ENCODE measurements at places on chromosomes 1 and 21. TPM values are rescaled to one million over a fixed set of nuclear protein-coding genes. Genes with fewer than 3 reads are reported as not detected.

The TBX15 gene
- total RNA-seq, result 0.07 TPM

The PTPRF gene
- 104 TPM for total RNA-seq

The KRTAP7-1 gene
- not detected for total RNA-seq

The APCS gene
- total RNA-seq, result 0.08 TPM

The FCRLB gene
- total RNA-seq, result 1.6 TPM

The IQCC gene
- 1.9 TPM for total RNA-seq

The RGSL1 gene
- not detected for total RNA-seq

The LRRC53 gene
- total RNA-seq, result not detected

The KCNE2 gene
- not detected for total RNA-seq

The TAS1R3 gene
- total RNA-seq, result 0.15 TPM

The CR1L gene
- total RNA-seq, result not detected

The GPR37L1 gene
- total RNA-seq, result 0.18 TPM

The MFN2 gene
- 34.3 TPM for total RNA-seq

The GBP7 gene
- not detected for total RNA-seq

The SEMA4A gene
- total RNA-seq, result 0.32 TPM

The TMEM54 gene
- 39.4 TPM for total RNA-seq

The TEX38 gene
- not detected for total RNA-seq

The GJC2 gene
- total RNA-seq, result 0.39 TPM

The CFHR4 gene
- not detected for total RNA-seq

The BPNT1 gene
- 15.9 TPM for total RNA-seq

The MORC3 gene
- total RNA-seq, result 5.8 TPM

The S100A8 gene
- not detected for total RNA-seq

The KCNA3 gene
- not detected for total RNA-seq

The FAM167B gene
- 0.55 TPM for total RNA-seq

The CASZ1 gene
- 2.3 TPM for total RNA-seq

The VCAM1 gene
- not detected for total RNA-seq

The TEDDM1 gene
- not detected for total RNA-seq

The INKA2 gene
- total RNA-seq, result 2.3 TPM

The FAM3B gene
- not detected for total RNA-seq

The FAM177B gene
- not detected for total RNA-seq

The CYP2J2 gene
- 0.12 TPM for total RNA-seq

The TMEM240 gene
- total RNA-seq, result 0.24 TPM

The SMCP gene
- not detected for total RNA-seq

The LEFTY2 gene
- not detected for total RNA-seq
